ENCODE measurements at places on chromosomes 5 and 9.

GRCh38 chr5:127909821-127910220 is 173.7 kb upstream of the SLC12A2 start:
- no peak for DNase-seq

DNA sequence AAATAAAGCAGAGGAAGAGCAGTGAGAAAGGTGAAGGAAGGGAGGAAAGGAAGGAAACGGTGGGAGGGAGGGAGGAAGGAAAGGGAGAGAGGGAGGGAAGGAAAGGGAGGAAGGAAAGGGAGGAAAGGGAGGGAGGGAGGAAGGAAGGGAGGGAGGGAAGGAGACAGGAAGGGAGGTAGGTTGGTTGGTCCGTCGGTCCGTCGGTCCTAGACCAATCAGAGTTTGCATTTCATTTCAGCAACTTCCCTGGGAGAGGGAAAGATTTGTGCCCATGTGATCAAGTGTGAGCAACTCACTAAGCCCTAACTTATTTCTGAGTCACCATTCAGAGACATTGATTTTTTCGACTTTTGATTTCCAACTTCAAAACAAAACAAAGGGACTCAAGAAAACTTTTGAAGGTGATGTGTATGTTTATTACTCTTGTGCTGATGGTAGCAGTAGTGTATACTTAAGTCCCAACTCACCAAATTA is 18.8 kb downstream of the NANS start:
- DNase-seq, result peak; percentile 39

GRCh38 chr5:72007336-72008111 is 99.8 kb upstream of the MAP1B start:
- no peak for DNase-seq

DNA sequence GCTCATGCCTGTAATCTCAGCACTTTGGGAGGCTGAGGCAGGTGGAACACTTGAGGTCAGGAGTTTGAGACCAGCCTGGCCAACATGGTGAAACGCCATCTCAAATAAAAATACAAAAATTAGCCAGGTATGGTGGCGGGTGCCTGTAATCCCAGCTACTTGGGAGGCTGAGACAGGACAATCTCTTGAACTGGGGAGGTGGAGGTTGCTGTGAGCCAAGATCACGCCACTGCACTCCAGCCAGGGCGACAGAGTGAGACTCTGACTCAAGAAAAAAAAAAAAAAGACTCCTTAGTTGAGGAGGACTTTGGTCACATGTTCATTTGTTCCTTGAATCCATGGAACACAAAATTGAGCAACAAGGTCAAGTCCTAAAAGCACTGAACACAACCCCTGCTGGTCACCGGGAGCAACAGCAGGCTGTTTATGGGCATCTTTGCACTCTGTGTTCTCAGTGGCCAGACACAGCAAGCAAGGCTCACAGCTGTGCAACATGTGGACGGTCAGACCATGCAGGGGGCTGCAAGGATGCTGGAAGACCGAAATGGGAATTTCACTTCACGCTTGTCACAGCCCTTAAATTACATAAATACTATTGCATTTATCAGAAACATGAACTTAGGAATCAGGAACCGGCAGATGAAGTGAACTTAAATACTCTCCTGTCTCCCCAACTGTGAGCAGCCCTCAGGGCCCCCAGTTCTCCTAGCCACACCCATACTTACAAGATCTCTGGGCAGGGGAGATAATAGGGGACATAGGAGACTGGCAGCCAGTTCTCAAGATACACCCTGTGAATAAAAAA is 2.8 kb downstream of the GBGT1 start:
- DNase-seq, result peak; percentile 59

GRCh38 chr5:149217096-149217802 is 54.4 kb upstream of the AFAP1L1 start:
- DNase-seq, result no peak

GRCh38 chr9:121835587-121836365 is 184.3 kb downstream of the DAB2IP start:
- DNase-seq, result no peak

- no peak for DNase-seq
Measured at GRCh38 chr5:143923634-143924266, 111.8 kb downstream of the HMHB1 start.

GRCh38 chr5:88841212-88841611 is 41.8 kb downstream of the MEF2C start:
- DNase-seq, result no peak

- no peak for DNase-seq
Measured at GRCh38 chr9:135819905-135820304, 87.4 kb downstream of the CAMSAP1 start.

- no peak for DNase-seq
Measured at GRCh38 chr5:141651728-141652105, 499 bp upstream of the FCHSD1 start.

DNA sequence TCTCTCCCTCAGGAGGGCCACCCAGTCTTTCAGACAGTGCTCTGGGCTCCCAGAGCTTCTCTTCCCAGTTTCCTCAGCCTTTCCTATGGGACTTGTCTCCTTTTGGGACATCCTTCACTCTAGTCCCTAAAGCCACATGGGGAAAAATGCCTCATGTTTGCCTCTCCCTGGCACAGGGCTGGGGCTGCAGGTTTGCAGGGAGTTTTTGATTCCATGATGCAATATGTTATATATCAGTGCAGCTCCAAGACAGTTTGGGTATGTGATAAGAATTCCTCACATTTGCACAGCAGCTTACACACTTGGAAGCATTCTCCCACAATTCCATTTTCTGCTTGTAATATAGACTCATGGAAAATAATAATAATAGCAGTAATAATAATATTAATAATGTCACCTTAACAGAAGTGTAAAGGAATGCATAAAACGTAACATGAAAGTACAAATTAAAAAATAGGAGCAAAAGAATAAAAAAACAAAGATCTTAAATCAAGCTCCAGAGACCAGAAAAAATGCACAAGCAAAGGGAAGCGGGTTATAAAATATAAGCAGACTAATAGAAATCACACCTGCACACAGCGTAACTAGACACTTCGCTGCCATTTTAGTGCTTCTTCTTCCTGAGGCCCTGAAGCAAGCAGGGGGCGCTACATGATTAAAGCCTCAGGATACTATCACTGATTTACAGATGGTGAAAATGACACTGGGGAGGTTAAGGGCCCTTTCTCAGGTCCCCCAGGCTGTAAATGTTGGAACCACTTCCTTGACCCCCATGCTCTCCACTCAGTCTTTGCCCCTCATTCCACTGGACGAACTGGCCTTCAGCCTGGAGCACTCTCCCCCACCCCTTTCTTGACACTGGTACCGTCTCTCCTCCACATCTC is 70.0 kb upstream of the IL17B start:
- no peak for DNase-seq

DNA sequence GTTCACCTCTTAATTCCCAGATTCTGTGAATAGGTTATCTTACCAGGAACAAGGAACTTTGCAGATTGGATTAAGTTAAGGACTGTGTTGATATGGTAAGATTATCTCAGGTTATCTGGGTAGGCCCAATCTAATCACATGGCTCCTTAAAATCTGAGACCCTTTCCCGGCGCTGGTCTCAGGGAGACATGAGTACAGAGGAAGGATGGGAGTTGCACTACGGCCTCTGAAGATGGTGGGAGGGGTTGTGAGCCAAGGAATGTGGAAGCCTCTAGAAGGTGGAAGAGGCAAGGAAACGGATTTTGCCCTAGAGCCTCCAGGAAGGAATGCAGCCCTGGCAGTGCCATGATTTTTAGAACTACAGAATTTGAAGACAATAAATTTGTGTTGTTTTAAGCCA is 95.1 kb downstream of the AK8 start:
- no peak for DNase-seq

DNA sequence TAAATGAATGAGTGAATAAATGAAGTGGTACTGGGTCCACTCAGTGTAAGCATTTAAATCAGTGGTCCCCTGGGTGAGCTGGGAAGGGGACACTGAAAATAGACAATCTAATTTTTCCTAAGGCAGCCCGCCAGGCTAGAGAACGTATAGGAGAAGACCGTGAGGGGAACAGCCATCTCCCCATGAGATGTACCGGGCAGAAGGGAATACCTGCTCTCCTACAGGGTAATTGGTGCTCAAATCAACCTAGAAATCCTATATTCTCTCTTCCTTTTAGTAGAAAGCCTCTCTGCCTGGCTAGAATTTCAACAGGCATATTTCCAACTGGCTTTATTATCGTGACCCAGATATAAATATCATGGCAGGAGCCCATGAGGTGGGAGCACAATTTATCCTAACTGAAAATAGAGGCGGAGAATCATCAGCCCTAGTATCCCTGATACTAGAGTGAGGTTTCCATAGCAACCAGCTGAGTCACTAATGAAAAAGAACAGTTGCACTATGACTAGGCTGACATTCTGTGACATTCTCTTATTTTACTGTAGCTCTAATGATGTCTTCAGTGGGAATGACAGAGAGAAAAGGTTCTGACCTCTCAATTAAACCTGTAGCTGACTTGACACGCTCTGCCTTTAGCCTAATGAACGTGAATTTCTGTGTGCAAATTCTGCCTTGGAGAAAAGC is 96.5 kb upstream of the CAST start:
- DNase-seq, result no peak

GRCh38 chr5:112933651-112934365 is 11.8 kb upstream of the REEP5 start:
- DNase-seq, result no peak

DNA sequence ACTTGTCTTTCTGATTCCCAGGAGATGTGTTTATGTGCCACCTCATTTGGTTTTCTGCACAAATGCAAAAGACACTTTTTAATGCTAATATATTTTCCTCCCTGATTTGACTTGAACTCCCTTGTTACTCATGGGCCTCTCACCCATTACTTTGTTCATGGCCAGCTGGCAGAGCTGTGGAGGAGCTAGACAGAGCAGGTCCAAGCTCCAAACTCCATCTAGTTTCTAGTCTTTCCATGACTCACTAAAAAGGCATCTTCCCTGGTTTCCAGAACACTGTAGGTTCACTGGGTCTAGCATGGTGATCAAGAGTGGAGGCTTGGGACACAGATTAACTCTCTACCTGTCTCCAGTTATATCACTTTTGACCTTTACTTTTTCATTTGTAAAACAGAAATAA is 161.0 kb upstream of the SLC28A3 start:
- DNase-seq, result no peak
